ENCODE measurements at places on chromosomes 16 and 17. TPM values are rescaled to one million over a fixed set of nuclear protein-coding genes. Genes with fewer than 3 reads are reported as not detected.

DNA sequence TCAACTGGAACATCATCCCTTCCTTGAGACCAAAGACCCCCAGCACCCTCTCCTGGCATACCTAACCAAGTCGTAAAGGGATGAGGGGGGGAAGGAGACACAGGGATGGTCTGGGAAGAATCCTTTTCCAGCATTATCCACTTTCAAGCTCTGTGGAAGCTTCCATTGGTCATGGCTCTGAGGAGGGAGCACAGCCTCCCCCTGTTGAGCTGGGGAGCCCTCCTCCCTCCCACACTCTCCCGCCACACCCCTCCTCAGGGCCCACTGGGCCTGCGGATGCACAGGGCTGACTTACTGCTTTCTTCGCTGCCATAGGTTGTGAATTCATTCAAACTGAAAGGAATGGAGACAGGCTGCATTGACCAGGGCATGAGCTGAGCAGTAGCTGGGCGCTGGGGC is 12.4 kb downstream of the CSF3 start:
- DNase-seq, result no peak

- no peak for DNase-seq
Observed at GRCh38 chr17:75086496-75087181, 1.1 kb upstream of the SLC16A5 start.

- DNase-seq, result no peak
Observed at GRCh38 chr16:21205303-21205702, 6.1 kb downstream of the ZP2 start.

DNA sequence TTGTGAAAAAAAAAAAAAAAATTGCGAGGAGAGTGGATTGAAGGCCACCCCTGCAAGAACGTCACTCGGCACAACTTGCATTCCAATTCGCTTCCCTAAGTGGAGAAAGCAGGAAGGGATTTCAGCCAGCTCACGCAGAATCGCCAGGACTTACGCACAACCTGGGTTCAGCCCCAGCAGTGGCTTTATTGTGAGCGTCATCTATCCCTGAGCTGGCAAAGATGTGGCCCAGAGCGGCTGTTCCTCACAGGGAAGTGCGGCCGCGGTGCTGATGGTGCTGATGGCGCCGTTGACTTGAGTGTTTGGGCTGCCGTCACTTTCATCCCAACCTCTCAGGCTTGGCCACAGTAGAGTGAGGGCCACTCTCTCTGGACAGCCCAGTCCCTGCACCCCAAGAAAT is 197.6 kb downstream of the NTN1 start:
- no peak for DNase-seq

DNA sequence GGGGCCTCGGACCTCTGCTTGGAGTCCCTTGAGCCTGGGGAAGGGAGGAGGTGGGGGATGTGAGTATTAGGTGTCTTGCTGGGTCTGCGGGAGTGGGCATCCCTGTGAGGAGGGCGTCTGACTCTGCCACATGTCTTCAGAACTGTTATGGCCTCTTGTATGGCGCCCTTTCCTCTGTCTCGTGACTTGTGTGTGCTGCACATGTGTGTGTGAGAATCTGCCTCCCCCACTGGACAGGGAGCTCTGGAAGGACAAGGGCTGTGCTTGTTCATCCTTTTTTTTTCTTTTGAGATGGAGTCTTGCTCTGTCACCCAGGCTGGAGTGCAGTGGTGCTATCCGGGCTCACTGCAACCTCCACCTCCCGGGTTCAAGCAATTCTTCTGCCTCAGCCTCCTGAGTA is 33.4 kb downstream of the ARHGAP23 start:
- DNase-seq, result no peak

ADAD2 gene
- 0.56 TPM for total RNA-seq

CTRL gene
- 0.96 TPM for total RNA-seq

PRAC1 gene
- total RNA-seq, result not detected

Measured in heart right ventricle (tissue), 16 donors.